Esophagus muscularis mucosa (tissue), 4 donors: ENCODE measurements at places on chromosomes 6 and 20. TPM values are rescaled to one million over a fixed set of nuclear protein-coding genes. Genes with fewer than 3 reads are reported as not detected.

TFAP2C gene
- total RNA-seq, result 3.4 TPM

DNA sequence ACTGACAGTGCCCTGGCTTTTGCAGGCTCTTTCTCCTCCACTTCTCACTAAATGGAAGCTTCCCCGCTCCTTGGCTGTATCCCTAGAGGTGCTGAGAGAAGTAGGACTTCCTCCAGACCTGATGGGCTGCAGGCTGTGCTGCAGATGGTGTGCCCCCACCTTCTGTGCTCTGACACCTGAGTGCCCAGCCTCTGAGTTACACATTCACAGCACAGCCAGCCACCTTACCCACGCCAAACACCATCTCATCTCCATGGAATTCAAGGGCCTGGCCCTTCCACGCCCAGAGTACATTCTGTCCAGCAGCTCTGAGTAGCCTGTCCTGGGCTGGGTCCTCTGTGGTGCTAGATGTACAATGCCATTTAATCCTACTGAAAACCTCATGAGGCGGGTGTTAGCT is 5.3 kb downstream of the SFTA2 start:
- DNase-seq, result no peak

MUC21 gene
- not detected for total RNA-seq

- no peak for DNase-seq
Measured at GRCh38 chr6:138592749-138593123, 93.4 kb upstream of the NHSL1 start.

GRCh38 chr20:53515749-53516148 is 77.9 kb downstream of the ZNF217 start:
- no peak for DNase-seq

GRCh38 chr6:99940582-99940981 is 53.4 kb downstream of the MCHR2 start:
- DNase-seq, result no peak

DNMT3B gene
- total RNA-seq, result 0.83 TPM

- DNase-seq, result no peak
Measured at GRCh38 chr20:11103866-11104265, 430.1 kb upstream of the JAG1 start.

- DNase-seq, result no peak
Measured at GRCh38 chr20:50199703-50200102, 9.1 kb downstream of the CEBPB start.

DNA sequence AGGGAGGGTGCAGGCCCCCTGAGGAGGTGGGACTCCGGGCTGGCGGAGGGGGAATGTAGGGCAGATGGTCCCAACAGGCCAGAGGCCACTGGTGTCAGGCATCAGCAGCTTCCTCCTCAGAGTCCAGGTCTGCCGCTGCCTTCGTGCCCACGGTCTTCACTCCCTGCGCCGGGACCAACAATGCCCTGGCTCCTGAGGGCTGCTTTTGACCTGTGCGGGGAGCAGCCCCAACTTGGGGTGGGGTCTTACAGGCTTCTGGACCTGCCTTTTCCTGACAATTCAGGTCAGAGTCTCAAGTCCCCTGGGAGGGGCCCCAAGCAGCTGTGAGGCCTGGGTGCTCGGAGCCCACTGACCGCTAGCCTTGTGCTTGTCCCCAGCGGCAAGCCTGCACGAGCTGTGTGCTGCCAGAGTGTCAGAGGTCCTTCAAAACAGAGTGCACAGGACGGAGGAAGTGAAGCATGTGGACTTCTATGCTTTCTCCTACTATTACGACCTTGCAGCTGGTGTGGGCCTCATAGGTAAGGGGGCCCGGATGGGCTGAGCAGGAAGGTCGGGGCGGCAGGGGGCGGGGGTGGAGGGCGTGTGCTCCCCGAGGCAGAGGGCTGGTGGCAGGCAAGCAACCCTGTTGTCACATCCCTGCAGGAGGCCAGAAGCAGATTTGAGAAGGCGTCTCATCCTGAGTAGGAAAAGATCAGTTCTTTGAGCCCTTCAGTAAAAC is 25.3 kb upstream of the PYGB start:
- no peak for DNase-seq

DNA sequence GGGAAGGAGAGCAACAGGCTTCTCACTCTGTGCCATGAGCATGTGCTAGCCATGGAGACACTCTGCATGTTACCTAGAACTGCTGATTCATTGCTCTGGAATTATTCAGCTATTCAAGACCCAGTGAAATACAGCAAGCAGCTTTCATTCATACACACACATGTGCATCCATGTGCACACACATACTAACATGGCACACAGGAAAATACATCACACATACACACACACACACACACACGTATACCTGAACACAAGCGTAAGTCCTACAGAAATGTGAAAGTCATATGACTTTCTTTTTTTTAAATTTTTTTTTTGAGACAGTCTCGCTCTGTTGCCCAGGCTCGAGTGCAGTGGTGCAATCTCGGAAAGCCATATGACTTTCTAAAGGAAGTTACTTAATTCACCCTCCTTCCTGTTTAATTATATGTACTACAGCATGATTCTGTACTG is 108.2 kb upstream of the NFATC2 start:
- no peak for DNase-seq

DNA sequence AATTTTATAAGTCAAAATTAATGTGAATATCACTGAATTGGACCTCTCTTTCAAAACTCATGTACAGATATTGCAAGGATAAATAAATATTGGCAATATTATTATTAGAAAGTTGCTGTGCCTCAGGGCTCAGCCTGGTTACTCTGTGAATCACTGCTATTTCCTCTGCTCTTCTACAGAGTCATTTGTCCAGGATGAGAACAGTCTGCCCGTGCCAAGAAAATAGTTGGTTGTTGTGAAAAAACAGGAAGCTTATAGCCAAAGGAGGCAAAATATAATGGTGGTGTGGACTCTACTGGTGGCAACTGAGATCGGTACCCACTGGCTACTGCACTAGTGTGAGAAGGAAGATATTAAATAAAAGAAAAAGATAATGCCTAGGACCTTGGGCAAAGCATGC is 93.6 kb downstream of the RIMS1 start:
- no peak for DNase-seq

- DNase-seq, result no peak
Measured at GRCh38 chr20:43961541-43962471, 47.2 kb downstream of the TOX2 start.

DNA sequence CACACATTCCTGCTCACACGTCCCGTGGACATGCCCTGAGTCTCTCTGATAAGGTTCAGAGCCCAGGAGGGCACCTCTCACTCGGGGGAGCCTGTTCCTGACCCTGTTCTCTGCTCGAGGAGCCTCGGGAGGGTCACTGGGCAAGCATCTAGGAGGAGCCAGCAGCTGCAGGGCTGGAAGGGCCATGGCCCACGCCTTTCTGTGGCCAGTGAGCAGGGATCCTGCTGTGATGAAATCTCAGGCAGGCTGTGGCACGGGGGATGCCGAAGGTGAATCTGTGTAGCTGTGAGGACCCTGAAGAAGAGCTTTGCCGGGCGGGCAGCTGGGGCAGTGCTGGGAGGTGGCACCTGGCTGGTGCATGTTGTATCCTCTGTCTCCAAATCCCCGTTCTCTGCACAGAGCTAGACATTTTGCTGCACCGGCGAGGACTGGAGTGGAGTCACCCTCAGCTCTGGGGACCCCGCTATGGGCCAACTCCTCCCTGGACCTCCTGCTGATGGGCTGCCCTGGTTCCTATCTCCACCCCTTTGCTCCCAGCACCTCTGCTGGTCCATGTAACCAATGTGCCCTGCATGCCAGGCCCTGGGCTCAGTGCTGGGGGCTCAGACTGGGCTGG is 7.1 kb upstream of the NPBWR2 start:
- DNase-seq, result no peak

DNA sequence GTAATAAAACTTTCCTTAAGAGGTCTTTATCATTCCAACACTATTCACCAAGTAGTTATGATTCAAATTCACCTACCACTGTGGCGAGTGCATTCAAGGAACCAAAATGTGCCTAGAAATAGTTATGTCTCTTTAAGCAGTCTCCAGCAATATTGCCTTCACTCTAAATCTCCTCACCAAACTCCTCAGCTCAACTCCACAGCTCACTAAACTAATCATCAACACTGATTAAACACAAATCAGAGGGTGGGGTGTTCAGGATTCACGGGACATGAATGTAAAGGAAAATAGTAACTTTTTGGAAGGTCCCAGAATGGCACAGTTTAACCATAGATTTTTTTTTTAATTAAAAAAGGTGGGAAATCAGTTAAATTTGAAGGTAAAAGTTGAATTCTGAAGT is 70.5 kb upstream of the THEMIS start:
- DNase-seq, result no peak

TCP11 gene
- 0.83 TPM for total RNA-seq

WFDC10B gene
- total RNA-seq, result not detected

DCBLD1 gene
- total RNA-seq, result 11.6 TPM

- no peak for DNase-seq
Measured at GRCh38 chr20:25053255-25054031, 4.5 kb downstream of the ACSS1 start.

HRH3 gene
- not detected for total RNA-seq

HIVEP2 gene
- 22.7 TPM for total RNA-seq

- DNase-seq, result no peak
Measured at GRCh38 chr6:158706369-158706982, 56.6 kb downstream of the SYTL3 start.

DNA sequence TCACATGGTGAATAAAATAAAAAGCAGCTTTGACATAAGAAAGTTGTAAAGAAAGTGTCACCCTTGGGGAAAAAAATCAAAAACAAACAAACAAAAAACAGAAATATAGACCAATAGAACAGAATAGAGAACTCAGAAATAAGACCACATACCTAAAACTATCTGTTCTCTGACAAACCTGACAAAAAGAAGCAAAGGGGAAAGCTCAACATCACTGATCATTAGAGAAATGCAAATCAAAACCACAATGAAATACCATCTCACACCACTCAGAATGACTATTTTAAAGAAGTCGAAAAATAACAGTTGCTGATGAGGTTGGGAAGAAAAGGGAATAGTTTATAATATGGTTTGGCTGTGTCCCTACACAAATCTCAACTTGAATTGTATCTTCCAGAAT is 159.1 kb downstream of the TINAG start:
- no peak for DNase-seq
